ENCODE measurements at places on chromosomes 11 and 22.
A peak's percentile ranks its signal among the peaks of the same experiment; 100 is the strongest.

- DNase-seq, result peak; percentile 59
Observed at GRCh38 chr11:1854132-1854948, 1.5 kb downstream of the LSP1 start.

- no peak for DNase-seq
Observed at GRCh38 chr11:93704237-93704636, 37.1 kb downstream of the TAF1D start.

- DNase-seq, result no peak
Observed at GRCh38 chr11:16764888-16765287, 26.4 kb downstream of the C11orf58 start.

DNA sequence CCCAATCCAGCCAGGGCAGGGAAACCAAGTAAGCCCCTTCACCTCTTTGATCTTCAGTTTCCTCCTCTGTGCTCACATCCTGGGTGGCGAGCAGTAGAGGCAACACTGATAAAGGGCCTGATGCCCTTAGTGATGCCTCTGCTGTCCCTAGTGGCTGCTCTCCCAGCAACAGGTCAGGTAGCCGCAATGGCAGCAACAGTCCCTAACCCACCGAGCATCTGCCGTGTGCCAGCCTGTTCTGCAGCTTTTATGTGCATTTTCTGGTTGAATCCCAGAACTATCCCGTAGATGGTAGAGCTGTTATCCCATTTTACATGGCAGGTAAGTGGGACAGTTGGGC is 5.2 kb downstream of the SCYL1 start:
- DNase-seq, result no peak

- no peak for DNase-seq
Observed at GRCh38 chr11:114441921-114442320, 2.7 kb downstream of the REXO2 start.

- no peak for DNase-seq
Observed at GRCh38 chr11:62854825-62855570, 15.6 kb upstream of the WDR74 start.

GRCh38 chr11:93570759-93571413 is 27.7 kb upstream of the SMCO4 start:
- peak; percentile 17 for DNase-seq

- DNase-seq, result peak; percentile 64
Observed at GRCh38 chr11:71114124-71114851, 138.1 kb downstream of the SHANK2 start.

GRCh38 chr11:11842421-11843008 is 743 bp downstream of the USP47 start:
- DNase-seq, result peak; percentile 90

DNA sequence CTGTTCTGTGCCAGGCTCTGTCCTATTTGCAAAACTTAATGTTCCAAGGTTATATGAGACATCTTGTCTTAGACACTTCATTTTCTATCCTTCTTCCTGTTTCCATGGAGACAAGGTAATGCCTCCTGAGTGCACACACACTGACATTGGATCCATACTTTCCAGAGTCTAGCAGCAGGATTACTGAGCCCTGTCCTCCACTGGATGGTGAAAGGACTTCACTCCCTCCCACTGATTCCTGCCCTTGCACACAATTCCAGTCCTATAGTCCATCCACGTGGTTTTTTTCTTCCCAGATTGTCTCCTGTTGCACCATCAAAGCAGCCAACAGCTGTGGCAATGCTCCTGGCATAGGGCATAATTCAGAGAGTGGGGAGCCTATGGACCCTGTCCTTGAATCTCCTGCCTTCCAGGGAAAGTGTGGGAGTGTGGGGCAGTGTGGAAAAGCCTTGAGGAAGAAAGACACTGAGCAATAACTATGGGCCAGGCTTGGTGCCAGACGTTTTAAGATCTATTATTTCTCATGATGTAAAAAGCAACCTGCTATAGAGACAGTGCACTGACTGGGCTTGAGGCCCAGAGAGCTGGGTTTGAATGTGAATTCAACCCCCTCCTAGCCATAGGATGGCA is 31.3 kb downstream of the SERPINH1 start:
- DNase-seq, result no peak

- no peak for DNase-seq
Observed at GRCh38 chr11:71339396-71339881, 87.1 kb upstream of the SHANK2 start.

DNA sequence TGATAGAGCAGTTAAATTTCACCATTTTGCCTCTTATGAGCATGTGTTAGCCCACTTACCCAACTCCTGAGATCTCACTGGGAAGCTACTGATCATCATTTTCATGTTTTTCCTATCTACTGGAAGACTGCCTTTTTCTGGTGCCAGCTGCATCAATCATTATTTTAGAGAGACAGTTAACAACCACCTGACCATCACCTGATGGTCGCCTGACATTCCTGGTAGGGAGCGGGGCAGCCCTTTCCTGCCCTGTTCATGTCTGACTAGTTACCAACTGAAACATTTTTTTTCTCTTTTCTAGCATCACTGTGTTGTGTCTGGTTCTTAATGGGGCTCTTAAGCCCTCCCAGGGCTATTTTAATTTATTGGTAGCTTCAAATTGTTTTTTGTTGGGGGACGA is 20.2 kb upstream of the PATL1 start:
- DNase-seq, result no peak

DNA sequence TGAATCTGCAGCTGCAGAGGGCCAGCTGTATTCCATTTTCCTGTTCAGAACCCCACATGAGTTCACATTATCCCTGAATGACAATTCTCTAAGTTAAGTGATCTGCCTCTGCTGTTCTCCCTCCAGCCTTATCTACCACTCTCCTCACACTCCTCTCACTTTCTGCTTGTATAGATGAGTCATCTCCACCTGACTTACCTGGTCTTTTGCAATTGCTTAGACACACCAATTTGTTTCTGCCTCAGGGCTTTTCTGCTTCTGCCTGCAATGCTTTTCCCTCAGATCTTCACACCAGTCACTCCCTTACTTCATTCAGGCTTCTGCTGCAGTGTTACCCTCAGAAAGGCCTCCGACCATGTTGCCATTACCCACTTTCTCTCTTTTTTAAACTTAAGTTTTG is 118.1 kb downstream of the ATM start:
- DNase-seq, result no peak

DNA sequence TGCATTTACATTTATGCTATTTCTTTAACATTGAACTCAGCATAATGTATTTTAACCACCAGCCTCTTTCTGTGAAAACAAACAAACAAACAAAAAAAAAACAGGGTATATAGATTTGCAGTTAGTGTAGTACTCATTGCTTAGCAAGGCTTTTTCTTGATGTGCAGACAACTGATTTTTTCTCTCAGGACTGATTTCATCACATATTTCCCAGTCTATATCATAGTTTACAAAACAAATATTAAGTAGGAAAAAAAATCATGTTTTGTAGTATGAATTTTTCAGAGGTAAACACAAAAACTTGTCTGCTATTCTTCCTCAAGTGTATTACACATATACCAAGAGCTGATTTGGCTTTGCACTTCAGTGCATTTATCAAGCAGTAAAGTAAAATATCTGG is 123.0 kb downstream of the PDE3B start:
- DNase-seq, result no peak

- peak; percentile 5 for DNase-seq
Observed at GRCh38 chr11:8459711-8460399, 134.2 kb downstream of the STK33 start.

DNA sequence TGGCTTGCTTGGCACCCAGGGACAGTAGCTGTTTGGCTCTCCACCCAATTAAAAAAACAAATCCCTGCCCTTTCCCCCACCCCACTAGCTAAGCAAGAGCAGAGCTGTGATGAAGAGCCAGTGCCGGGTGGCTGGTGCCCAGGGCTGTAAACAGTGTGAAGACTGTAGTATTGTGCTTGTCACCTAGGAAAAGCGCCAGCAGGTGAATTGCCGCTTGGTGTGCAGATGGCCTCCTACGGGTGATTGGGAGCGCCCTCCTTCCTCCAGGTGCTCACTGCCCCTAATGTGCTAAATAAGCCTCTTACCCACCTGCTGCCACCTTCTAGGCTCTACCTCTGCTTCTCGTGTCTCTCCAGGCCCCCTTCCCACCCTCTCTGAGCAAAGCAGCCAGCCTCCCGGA is 18.4 kb upstream of the RAPSN start:
- DNase-seq, result no peak

- DNase-seq, result peak; percentile 58
Observed at GRCh38 chr22:39348909-39349505, 784 bp upstream of the SYNGR1 start.

GRCh38 chr11:110148775-110149744 is 55.9 kb downstream of the ZC3H12C start:
- no peak for DNase-seq

DNA sequence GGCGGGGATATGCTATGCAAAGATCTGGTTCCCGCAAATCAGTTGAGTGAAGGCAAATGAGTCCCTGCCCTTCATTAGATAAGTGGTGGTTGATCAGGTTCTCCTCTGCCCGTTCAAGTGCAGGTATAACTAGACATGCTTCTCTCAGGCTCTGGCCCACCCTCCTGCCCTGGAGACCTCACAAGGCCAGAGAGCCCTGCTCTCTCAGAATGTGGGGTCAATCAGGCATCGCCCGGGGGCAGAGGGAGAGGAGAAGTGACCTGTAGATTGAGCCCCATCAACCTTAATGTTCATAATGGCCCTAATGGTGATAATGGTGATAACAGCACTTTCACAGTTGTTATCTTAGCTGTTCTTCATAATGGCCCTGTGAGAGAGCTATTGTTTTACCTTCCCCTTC is 224.3 kb downstream of the DSCAML1 start:
- DNase-seq, result no peak

- DNase-seq, result no peak
Observed at GRCh38 chr22:41263704-41264103, 22.3 kb downstream of the RANGAP1 start.

DNA sequence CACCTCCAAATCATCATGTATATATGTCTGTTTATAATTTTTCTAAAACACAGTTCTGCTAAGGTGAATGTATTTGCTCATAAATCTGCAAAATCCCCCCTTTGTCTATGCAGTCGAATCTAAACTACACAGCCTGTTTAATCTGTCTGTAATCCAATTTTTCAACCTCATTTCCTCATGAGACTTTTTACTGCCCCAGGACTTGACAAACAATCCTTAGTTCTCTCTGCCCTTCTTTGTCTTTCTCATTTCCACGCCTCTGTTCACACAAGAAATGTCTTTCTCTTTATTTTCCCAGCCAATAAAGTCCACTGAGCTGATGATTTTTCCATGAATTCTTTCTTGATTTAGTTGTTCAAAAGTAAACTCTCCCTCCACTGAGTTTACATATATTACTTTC is 1154.3 kb downstream of the FAM181B start:
- DNase-seq, result no peak

GRCh38 chr11:93686226-93686625 is 24.7 kb downstream of the CEP295 start:
- no peak for DNase-seq

DNA sequence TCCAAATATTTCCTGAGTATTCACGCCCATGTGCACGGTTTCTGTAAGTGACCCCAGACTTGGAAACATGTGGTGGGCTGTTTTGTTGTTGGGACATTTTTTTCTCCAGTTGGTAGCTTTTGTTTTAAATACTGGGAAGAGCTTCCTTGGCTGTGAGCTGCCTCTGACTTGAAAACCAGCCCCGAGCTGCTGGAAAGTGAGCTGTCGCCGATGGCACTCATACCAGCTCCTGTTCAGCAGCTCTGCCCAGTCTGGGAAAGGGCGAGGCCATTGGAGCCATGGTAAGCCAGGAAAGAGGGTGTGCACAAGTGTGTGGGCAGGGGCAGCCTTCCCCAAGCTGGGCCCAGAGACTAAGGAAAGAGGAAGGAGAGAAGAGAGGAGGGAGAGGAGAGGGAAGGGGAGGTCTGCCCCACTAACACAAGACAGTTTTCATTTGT is 3.2 kb upstream of the FLI1 start:
- DNase-seq, result no peak

DNA sequence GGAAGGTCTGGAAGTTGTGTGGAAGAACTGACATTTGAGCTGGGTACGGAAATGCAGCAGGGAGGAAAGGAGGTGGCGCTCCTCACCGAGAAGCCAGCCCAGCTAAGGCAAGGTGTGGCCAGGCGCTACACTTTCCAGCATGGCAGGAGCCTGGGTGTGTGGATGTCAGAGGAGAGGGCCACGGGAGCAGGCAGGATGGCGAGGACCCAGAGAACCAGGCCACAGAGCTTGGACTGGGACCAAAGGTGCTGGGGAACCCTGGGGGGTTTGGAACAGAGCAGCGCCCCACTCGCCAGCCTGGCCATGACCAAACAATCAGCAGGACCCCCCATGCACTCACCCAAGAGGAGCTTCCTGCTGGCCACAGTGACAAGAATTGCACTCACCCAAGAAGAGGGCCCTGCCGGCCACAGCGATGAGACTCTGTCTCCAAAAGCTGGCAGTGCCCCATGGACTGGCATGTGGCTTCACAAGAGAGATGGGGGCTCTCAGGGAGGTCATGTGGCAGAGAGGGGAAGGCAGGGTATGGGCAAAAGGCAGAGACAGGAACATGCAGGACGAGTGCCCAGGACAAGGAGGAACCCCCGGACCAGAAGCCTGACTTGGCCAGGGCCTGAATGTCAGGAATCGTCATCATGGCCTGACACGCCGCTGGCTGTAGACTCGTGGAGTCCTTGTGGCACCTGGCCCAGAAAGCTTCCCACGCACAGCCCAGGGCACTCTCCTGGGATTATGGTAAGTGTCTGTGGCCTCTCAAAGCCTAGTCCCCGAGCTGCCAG is 45.4 kb downstream of the IGF2 start:
- DNase-seq, result no peak

Measured in tongue (tissue), 3 donors.